ENCODE measurements at places on chromosomes 6 and 20. TPM values are rescaled to one million over a fixed set of nuclear protein-coding genes. Genes with fewer than 3 reads are reported as not detected.

- DNase-seq = no peak
Observed at GRCh38 chr6:21213492-21213891, 380.1 kb upstream of the SOX4 start.

- no peak for DNase-seq
Observed at GRCh38 chr20:47969426-47969825, 184.1 kb upstream of the SULF2 start.

DNA sequence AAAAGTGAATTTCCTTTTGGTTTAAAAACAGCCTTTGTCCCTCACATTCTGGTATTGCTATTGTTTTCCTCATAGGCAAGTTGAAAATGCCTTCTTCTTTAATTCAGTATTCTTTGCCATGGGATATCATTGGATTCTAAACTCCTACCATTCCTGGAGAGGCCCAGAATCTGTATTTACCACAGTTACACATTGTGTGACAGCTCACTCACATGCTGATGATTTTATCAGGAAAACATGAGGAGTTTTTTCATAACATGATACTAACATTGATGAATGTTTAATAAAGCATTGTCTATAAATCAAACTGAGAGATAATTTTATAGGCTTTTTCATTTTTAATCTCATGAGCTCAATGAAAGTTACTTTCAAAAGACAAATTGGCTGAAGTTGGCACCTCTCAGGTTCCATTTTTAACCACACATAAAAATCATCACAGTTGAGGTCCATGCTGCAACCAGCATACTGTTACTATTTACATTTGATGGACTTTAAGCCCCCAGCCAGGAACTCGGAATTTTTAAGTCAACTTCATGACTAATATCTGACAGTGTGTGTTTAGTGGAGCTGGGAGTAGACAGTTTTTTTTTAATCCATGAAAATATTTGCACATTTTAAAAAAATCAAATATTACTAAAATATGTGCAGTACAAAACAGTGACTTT lies 82.8 kb downstream of the FAM83B start:
- peak; percentile 6 for DNase-seq

- no peak for DNase-seq
Observed at GRCh38 chr20:46487628-46488027, 25.7 kb downstream of the ZNF334 start.

DNA sequence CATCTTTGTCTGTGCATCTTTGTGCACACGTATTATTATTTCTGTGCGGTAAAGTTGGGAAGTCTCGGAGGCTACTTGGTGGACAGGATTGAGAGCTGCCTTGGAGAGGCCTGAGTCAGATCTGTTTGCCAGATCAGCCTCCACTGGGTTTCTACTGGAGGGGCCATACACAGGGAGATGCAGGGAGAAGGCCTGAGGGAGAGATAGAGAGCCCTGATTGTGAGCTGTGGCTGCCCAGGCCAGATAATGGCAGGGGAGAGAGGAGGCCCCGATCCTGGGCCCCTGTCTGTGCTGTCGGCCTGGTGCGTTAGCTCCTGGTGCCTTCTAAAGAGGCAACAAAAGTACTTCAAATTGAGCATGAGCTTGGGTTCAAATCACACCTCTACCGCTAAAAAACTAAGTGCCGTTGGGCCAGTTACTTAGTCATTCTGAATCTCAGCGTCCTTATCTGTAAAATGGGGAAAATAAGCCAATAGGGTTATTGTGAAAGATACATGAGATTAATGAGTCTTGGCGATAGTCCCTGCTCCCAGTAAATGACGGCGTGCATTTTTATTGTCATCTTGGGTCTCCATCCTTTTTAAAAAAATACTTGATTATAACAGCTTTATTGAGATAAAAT lies 27.6 kb upstream of the ADA start:
- DNase-seq = no peak

DNA sequence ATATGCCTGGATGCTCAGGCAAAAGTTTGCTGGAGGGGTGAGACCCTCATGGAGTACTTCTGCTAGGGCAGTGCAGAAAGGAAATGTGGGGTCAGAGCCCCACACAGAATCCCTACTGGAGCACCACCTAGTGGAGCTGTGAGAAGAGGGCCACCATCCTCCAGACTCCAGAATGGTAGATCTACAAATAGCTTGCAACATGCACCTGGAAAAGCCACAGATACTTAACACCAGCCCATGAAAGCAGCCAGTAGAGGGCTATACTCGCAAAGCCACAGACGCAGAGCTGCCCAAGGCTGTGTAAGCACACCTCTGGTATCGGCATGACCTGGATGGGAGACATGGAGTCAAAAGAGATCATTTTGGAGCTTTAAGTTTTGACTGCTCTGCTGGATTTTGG lies 60.7 kb upstream of the GJE1 start:
- DNase-seq = peak; percentile 20

DNA sequence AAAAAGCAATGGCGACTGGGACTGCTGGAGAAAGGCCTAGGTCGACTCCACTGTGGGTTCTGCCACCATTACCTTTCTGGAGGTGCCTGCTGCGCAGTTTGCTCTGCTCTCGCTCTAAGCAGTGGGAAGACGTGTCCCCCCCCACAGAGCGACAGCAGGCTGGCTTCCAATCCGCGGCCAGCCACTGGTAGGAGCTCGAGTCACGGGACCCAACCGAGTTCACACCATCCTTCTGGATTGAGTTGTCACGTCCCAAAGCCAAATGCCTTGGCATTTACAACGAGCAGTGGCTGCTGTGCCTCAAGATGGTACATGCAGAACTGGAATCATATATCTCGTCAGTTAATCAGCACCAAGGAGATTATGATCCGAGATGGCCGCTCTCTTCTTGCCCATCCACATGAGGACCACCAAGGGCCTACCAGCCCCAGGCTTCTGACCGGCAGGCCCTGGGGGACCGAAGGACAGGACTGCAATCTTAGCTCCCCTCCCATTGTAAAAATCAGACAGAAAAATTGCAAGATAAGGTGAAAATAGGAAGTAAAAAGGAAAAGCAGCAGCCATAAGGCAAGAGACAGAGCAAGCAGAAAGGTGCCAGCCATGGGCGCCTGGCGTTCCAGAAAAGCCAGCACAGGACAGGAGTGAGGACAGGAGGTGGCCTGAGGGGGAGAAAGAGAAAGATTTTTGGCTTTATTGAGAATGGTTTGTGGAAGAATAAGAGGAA lies 74.4 kb downstream of the TRAM2 start:
- no peak for DNase-seq

DNA sequence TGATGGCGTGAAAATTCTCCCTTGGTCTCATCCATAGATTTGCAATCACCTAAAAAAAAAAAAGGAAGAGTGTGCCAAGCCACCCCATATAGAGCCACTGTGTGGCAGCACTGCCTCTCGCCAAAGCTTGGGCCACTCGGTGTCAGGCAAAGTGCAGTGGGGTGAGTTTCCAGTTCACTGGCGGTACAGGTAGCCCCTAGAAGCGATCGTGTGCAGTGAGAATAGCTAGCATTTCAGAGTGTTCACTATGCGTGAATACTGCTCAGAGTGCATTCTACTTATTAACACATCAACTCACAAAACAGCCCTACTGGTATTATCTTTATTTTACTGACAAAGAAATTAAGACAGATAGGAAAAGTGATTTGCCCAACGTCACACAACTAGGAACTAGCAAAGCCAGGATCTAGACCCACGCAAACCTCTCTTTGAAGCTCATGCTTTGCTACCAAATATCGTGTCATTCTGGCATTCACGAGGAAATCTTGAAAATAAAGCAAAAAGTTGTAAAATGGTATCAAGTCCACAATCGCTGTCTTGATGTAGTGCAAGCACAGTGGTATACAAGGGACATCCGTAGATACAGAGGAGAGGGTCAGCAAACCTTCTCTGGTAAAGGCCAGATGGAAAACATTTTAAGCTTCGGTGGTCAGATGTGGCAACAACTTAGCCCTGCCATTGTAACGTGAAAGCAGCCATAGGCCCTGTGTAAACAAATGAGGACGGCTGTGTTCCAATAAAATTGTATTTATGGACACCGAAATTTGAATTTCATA lies 10.4 kb upstream of the GCNT2 start:
- peak; percentile 58 for DNase-seq

DNA sequence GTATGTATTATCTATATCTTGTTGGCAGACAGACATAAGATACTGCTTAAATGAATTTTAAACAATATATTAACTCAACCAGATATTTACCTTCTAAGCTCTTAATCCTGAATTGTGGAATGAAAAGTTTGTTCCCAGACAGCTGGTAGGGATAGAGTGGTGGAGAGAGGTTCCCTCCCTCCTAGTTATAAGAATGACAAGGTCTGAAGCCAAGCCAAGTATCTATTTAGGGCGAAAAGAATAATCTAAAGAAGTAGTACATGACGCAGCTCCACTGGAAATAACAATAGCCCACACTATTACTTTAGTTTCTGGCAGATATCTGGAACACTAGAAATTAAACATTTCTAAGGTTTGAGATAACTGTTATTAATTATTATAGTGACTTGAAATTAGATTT lies 104.3 kb downstream of the AHI1 start:
- DNase-seq = no peak

GRCh38 chr20:1396264-1396663 lies 3.4 kb upstream of the FKBP1A start:
- DNase-seq = peak; percentile 78

GRCh38 chr6:144377586-144378210 lies 92.6 kb downstream of the UTRN start:
- peak; percentile 54 for DNase-seq

GRCh38 chr20:11086970-11087369 lies 413.2 kb upstream of the JAG1 start:
- DNase-seq = no peak

Gene AVP
- total RNA-seq = not detected

Gene CYP39A1
- total RNA-seq = 0.03 TPM

Gene PEX3
- 26.7 TPM for total RNA-seq

All from HT1080 (cell line).